Heart left ventricle (tissue), 16 donors: ENCODE measurements at places on chromosomes 6 and 20. TPM values are rescaled to one million over a fixed set of nuclear protein-coding genes. Genes with fewer than 3 reads are reported as not detected.

Gene TGM2
- total RNA-seq = 567 TPM

Gene MICA
- total RNA-seq = 21.0 TPM

Gene TPBG
- 2.4 TPM for total RNA-seq

Gene RAB44
- total RNA-seq = 0.12 TPM

Gene OLIG3
- total RNA-seq = not detected

DNA sequence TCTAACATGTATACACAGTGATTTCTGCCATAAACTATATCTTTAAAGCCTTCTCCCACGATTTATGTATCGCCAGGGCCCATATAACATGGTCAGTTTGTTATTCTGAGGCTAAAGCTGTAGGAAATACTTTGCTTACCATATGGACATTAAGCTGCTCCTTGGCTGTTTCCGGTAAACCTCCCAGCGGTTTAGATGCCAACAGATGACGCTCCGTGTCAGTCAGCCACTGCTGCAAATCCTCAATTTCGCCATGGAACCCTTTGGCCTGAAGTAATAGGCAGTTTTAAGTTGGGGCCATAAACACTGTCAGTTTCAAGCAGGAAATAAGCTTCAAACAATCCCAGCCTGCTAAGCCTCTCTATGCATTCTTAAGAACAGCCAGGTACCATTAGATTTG is 145.4 kb downstream of the DST start:
- DNase-seq = no peak
- no peaks in the 10 kb centered on the region for H3K27me3 ChIP-seq
- H3K4me1 ChIP-seq = no peaks in the 10 kb centered on the region

GRCh38 chr6:21949211-21949801 is 347.5 kb downstream of the PRL start:
- no peaks in the 10 kb centered on the region for H3K27me3 ChIP-seq
- no peak for DNase-seq
- no peak overlapping the region for H3K27ac ChIP-seq
- no peak overlapping the region for H3K4me3 ChIP-seq
